ENCODE measurements at places on chromosomes 16 and 17.
A peak's percentile ranks its signal among the peaks of the same experiment; 100 is the strongest.

DNA sequence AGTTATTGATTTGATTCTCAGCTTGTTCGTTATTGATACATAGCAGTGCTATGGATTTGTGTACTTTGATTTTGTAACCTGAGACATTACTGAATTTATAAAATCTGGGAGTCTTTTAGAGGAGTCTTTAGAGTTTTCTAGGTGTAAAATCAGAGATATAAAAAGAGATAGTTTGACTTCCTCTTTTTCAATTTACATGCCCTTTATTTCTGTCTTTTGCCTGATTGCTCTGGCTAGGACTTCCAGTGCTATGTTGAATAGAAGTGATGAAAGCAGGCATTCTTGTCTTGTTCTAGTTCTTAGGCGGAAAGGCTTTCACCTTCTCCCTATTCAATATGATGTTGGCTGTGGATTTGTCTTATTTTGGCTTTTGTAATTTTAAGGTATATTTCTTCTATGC lies 106.2 kb downstream of the PHKB start:
- DNase-seq, result no peak

GRCh38 chr16:84040823-84041820 lies 1.5 kb downstream of the SLC38A8 start:
- no peak for DNase-seq

GRCh38 chr17:81712468-81713003 lies 452 bp downstream of the SLC25A10 start:
- peak; percentile 36 for DNase-seq

GRCh38 chr16:20397468-20398074 lies 7.0 kb downstream of the PDILT start:
- DNase-seq, result no peak

DNA sequence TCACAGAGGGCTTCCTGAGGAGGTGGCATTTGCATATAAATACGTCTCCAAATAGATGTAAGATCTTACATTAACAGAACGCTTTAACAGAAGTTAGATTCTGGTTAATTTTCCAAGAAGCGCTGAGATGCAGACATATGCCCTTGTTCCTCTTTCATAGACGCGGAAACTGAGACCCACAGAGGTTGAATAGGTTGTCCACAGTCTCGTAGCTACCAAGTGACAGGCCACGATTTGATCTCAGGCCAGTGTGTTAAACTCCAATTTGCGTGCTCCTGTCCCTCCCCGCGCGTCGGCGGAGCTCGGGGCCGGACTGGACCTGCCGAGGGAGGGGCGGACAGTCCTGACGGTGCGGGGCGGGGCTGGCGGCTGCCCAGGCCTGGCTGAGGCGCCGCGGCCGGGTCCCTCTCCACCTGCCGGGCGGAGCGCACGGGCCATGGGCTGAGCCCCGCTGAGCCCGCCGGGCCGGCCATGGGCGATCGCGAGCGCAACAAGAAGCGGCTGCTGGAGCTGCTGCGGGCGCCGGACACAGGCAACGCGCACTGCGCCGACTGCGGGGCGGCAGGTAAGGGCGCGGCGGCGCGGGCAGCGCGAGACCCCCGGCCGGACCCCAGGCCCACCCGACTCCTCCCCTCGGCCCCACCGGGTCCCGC lies at the start of gene ADAP2:
ADAP2 (plus strand) TSS at position 402 of the 653 bp plus-strand sequence; CDS start at position 472, 70 bp downstream.
- DNase-seq, result no peak

GRCh38 chr17:21300601-21301571 lies 16.4 kb downstream of the MAP2K3 start:
- no peak for DNase-seq

DNA sequence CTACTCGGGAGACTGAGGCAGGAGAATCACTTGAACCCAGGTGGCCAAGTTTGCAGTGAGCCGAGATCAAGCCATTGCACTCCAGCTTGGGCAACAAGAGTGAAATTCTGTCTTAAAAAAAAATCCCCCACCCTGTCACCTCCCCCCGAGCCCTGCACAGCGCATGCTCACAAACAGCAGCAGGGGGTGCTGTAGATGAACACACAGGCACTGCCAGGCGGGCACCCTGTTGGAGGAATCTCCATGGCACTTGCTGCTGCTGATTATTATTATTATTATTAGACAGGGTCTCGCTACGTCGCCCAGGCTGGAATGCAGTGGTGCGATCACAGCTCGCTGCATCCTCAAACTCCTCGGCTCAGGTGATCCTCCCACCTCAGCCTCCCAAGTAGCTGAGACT lies 24.6 kb downstream of the FZD2 start:
- no peak for DNase-seq

GRCh38 chr17:58120195-58120822 lies 27.9 kb upstream of the OR4D1 start:
- peak; percentile 32 for DNase-seq

GRCh38 chr17:29587591-29587990 lies 1.9 kb downstream of the GIT1 start:
- DNase-seq, result no peak

DNA sequence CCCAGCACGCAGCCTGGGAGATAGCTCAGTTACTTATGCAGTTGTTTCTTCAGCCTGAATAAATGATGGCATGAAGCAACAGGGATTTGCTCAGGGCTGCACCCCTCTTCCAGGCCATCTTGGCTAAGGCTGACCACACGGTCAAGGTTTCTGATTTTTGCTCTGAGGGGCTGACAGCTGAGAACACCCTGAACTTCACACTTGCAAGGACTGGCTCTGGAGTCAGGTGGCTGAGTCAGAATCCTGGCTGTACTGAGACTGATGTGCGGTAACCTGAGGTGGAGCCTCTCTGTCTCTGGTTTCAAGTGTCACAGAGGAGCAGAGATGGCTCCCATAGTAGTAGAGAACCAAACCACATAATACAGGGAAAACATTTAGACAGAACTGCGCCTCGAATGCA lies 4.8 kb downstream of the MTHFSD start:
- DNase-seq, result no peak

DNA sequence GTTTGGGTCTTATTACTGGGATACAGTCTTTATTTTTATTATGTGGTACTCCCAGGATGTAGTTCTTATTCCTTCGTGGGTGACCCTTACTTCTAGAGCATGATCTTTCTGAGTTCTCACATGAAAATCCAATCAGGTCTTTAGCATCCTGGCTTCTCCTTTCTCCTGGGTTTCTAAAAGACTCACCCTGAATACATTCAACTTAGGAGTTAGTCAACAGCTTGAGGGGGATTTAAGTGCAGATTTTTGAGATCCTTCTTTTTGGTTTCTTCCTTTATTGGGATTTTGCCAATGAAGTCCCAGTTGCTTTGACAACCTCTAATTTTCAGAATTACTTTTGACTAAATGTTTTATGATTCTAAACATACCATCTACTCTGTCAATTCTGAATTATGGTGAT lies 68.2 kb downstream of the SIAH1 start:
- DNase-seq, result no peak

GRCh38 chr17:18377437-18378204 lies at the start of gene EVPLL:
EVPLL (plus strand) TSS chr17:18377778; CDS start chr17:18380938, 3,160 bp downstream.
- DNase-seq, result peak; percentile 20

DNA sequence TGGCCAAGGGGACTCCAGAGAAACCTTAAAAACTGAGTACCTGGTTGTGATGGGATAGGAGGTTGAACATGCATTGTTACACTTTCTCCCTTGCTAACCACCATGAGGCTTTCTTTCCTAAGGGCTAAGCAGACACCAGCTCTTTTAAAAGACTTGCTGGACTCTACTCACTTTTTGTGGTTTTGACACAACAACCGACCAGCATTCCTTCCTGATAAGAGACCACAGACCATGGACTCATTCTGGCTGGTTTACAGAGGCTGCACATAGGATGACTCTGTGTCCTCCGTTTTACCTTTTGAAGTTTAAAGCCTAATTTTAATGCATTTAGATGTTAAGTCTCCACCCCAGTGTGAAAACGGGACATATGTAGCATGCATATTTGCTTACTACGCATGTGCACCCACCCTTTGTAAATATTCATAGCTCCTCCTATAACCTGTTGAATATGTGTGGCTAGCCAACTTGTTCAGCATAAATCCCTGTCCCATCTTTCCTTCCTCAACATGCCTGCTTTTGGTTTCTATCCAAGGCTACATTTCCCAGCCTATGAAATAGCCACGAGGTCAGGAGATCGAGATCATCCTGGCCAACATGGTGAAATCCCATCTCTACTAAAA lies 475.9 kb downstream of the GRIN2A start:
- no peak for DNase-seq

GRCh38 chr17:72120642-72121163 lies at the start of gene SOX9:
SOX9 (plus strand) TSS chr17:72121020; CDS start chr17:72121392, 372 bp downstream.
- DNase-seq, result no peak

GRCh38 chr16:13995194-13995593 lies 75.2 kb downstream of the ERCC4 start:
- no peak for DNase-seq

DNA sequence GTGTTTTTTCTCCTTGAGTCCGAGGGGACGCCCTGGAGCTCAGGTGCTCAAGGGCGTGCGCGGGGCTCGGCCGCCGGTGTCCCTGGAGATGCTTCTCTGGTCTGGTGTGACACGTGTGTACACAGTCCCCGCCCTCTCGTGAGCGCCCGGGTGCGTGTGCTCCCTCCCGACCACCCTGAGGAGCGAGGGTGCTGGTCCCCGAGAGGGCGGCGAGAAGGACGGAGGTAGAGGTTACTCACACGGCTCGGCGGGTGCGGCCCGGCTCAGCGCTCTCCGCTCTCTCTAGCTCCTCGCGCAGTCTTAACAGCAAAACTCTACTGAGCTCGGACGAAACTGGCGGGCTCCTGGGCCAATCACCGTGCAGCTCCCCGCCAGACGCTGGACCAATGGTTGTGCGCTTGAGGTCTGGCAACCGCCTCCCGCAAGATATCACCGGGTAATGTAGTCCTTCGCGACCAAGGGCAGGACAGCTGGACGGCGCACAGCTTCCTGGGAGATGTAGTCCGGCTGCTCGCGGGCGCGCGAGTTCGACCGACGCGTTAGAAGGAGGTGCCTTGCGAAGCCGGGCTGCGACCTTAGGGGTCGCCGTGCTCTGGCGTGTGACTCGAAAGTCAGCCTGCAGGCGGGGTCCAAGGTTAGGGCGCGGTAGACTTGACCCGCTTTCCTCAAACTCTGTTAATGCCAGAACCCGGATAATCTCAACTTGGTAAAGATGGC lies at the start of gene SLC25A19:
SLC25A19 (minus strand) TSS at position 319 of the 717 bp plus-strand sequence. CDS start 2,669 bp downstream, outside the sequence.
- peak; percentile 99 for DNase-seq

DNA sequence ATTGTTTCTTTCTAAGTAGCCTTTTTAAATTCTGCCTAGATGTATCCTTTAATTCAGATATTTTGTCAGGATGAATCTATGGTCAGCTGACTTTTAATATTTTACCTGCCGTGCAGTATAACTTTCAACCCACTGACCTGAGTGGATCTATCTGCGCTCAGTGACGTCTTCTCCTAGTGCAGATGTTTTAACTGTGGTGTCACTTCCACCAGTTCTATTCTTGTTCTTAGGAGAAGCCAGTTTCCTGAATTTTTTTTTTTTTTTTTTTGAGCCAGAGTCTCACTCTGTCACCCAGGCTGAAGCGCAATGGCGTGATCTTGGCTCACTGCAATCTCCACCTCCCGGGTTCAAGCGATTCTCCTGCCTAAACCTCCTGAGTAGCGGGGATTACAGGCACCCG lies 5.0 kb upstream of the TM4SF5 start:
- DNase-seq, result no peak

GRCh38 chr17:72056727-72057290 lies 64.0 kb upstream of the SOX9 start:
- DNase-seq, result no peak

DNA sequence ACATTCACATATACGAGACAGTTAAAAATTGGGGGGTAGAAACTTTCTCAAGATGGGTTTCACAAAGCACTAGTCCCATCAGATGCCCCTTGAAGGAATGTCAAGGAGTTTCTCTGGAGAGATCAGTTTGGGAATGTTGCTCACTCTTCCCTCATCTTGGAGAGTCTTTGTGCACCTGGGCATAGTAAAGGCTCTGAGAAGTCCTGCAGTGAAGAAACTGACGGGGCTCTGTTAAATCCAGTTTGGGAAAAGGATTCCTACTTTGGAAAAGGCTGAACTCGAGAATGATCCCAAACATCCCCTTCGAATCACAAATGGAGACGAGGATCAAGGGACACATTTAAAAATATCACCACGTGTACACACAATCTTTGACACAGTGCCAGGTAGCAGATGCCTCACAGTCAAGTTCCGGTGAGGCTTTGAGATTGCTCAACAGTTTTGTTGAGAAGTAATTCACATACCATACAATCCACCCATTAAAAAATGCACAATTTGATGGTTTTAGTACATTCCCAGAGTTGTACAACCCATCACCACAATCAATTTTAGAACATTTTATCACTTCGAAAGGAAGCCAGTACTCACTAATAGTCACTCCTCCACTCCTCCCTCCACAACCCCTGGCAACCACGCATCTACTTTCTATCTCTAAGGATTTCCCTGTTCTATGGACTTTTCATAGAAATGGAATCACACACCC lies 203.4 kb upstream of the FOXF1 start:
- DNase-seq, result no peak

DNA sequence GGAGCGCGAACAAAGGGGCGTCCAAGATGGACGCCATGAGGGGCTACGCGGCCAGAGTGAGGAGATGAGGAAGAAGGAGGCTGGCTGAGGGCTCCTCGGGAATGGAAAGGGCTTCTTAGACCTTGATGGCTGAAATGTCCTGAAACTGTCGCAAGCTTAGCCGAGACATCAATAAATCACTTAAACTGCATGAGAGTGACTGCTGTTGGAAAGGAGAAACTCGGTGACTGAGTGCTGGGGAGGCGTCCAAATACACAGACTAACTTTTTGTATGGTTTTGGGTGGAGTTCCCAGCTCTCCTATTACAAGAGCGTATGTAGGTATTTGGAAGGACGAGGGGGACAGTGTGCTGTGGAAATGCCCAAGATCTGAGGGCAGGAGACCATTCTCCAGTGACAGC lies 1.4 kb upstream of the GEMIN4 start:
- no peak for DNase-seq

GRCh38 chr16:66469291-66469946 lies 42.3 kb downstream of the BEAN1 start:
- DNase-seq, result no peak

DNA sequence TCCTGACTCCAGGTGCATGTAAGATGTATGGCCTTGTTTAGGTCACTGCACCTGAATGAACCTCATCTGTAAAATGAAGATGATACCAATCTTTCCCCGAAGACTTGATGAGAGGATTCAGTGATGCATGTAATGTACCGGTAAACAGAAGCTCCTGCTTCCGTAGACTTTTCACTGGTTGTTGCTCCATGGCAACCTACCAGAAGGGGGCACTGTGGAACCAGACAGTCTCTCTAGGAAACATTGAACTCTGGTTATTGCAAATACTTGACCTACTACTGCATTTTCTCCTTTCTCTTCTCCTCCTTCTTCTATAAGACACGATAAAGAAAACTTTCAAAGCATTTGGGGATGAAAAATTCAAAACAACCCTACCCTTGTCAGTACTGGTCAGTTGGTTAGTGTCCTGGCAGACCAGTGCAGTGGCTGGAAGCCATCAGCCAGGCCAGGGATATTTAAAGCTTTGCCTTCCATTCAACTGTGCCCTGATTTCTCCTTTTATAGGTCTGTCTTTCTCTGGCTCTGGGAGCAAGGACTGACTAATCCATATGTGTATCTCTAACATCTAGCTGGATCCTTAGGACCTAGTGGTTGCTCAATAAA lies 667.4 kb upstream of the SALL1 start:
- DNase-seq, result peak; percentile 37
